ENCODE measurements at places on chromosomes 7 and 10.

- DNase-seq, result no peak
Observed at GRCh38 chr10:98621630-98622029, 174.9 kb upstream of the HPS1 start.

DNA sequence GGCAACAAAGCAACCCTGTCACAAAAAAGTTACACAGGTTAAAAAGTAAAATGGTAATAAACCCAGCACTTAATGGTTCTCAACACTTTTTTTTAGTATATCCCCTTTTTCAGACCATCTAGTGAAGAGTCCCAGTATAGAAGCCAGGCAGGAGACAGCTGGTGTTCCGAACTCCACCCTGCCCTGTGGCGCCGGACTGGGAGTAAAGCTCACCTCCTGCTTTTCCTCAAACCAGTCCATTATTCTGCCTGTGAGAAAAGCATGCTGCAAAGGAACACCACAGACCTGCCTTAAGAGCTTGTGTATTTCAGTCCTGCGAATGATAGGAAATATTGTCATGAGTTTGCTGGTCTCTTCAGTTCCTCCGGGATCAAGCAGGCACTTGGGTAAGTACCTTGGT is 81.0 kb downstream of the EZH2 start:
- no peak for DNase-seq

GRCh38 chr10:127151541-127151940 is 44.9 kb downstream of the INSYN2A start:
- no peak for DNase-seq

DNA sequence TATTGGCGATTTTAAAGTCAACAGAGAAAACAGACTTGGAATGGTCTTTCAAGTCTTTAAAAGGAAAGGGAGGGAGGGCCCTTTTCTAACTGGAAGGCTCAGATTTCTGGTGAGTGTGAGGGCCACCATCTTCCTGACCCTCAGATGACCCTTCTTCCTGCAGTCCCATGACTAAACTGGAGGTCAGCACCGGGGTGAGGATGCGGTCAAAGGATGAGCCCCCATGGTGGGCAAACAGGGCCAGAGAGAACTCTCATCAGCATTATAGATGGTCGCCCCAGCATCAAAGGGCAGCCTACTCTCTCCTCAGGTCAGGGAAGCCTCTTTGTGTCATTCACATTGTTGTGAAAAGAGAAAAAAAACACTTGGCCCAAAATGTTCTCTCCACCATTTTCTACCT is 219.2 kb downstream of the LRMDA start:
- DNase-seq, result no peak

GRCh38 chr7:69283421-69283820 is 314.9 kb upstream of the AUTS2 start:
- DNase-seq, result no peak

All from DMS79 (cell line).